ENCODE measurements at places on chromosomes 13 and 19.

DNA sequence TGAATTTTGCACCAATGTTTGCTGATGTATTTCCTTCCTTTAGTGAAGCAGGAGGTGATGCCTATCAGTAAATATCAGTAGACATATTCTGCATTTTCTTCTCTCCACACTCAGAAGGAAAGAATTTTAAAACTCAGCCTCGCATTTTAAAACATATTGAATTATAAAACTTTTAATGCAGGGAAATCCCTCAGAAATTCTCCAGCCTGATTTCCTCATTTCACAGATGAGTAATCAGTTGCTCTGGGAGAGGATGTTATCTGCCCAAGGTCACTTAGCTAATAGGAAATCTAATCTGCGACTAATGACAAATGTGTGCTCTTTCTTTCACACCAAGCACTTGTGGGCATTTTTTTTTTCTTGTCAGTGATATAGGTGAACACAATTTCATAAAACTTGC is 320.6 kb downstream of the ITGBL1 start:
- no peak for DNase-seq

DNA sequence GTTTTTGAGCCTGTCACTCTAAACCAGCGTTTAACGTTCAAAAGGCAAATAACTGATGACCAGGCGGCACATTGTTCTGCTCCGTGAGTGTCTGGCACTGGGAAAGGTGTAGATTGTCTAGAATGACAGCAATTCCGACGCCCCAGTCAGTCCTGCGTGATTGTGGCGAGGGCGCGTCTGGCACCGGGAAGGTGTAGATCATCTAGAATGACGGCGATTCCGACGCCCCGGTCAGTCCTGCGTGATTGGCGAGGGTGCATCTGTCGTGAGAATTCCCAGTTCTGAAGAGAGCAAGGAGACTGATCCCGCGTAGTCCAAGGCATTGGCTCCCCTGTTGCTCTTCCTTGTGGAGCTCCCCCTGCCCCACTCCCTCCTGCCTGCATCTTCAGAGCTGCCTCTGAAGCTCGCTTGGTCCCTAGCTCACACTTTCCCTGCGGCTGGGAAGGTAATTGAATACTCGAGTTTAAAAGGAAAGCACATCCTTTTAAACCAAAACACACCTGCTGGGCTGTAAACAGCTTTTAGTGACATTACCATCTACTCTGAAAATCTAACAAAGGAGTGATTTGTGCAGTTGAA is 26.1 kb upstream of the NDUFS7 start:
- no peak for DNase-seq

DNA sequence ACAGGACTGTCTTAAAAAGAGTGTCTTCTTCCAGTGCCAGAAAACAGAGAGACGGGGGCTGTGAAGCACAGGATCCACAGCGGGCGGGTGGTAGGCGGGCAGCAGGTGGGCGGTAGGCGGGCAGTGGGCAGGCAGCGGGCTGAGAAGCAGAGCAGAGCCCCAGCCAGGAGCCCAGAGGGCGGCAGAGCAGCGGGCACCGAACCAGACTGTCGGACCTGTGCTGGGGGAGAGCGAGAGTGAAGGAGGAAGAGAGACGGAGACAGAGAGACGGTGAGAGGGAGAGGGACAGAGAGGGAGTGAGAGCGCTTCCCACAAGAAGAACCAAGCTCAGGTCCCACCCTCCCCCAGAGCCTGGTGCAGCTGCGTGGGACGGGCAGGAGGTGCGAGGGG is 30.3 kb downstream of the RASA3 start:
- DNase-seq: peak; percentile 0

GRCh38 chr13:46354156-46355087 is 32.6 kb downstream of the RUBCNL start:
- no peak for DNase-seq

- DNase-seq: no peak
Measured at GRCh38 chr19:44803442-44804428, 5.2 kb upstream of the BCAM start.

DNA sequence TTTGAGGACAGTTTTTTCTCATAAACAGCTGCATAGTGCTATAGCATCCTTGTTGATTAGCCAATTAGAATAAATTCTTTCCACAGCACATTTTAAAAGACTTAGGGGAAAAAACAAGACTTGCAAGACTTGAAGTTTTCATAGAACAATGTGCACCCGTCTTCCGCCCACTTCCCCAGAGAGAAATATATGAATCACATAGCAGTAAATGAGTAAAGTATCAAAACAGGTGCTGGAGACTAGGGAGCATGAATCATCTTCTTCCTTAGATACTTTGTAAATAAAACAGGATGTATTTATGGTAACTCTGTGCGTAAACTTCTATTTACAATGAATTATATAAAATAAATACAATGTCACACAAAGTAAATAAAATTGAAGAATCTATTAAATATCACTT is 75.1 kb downstream of the COL4A2 start:
- DNase-seq: no peak

DNA sequence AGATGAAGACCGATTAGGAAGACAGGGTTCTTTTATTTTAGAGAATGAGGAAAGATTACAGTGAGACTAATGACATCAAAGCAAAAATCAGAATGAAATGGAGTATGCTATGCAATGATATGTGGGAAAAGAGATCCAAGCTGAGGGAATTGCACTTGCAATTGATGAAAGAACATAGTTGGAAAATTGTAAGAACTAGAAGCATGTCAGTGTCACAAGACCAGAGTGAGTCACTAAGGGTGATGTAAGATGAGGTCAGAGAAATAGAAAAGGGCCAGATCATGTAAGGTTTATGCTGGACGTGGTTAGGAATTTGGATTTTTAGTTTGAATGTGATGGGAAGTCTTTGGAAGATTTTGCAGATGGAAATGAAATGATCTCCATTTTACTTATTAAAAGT is 1937.3 kb downstream of the OLFM4 start:
- no peak for DNase-seq

- no peak for DNase-seq
Measured at GRCh38 chr19:8224394-8225145, 15.4 kb downstream of the CERS4 start.

- no peak for DNase-seq
Measured at GRCh38 chr19:31838163-31838815, 489.1 kb upstream of the TSHZ3 start.

Data from T-helper 9 cell (primary cell).